ENCODE measurements at places on chromosomes 11 and 22.

- no peak for DNase-seq
Measured at GRCh38 chr11:6531267-6531752, 34.2 kb downstream of the DNHD1 start.

DNA sequence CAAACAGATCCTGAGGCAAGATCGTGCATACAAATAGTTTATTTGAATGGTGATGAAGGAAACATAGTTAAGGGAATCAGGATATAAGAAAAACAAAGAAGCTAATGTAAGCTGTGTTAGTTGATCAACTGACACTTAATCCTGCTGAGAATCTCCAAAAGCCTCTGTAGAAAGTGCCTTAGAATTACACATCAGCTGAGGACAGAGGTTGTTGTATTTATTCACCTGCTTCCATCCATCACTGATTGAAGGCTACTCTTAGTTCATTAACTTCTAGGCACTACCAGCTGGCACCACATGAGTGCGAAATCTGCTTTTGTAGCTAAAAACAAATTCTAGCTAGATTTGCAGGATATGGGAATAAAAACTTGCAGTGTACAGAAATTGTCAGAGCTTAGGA is 1082.0 kb upstream of the CNTN5 start:
- no peak for DNase-seq

GRCh38 chr22:44907765-44908737 is 101.8 kb downstream of the PHF21B start:
- DNase-seq: no peak

DNA sequence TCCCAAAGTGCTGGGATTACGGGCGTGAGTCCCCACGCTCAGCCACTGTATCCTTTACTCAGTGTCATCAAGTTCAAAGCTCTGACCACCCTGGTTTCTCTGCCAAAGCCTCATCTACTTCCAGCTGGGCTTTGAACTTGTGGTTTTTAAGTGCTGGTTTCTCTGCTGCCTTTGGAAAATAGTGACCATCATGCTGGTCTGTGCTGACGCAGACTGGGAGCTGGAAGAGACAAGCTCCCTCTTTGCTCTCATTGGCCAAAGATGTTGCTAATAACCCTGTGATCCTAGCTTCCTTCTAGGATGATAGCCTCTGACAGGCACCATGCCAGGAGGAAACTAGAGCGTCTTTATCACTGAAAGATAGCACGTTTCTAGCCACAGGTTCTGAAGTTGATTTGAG is 62.4 kb downstream of the ALX4 start:
- DNase-seq: no peak

DNA sequence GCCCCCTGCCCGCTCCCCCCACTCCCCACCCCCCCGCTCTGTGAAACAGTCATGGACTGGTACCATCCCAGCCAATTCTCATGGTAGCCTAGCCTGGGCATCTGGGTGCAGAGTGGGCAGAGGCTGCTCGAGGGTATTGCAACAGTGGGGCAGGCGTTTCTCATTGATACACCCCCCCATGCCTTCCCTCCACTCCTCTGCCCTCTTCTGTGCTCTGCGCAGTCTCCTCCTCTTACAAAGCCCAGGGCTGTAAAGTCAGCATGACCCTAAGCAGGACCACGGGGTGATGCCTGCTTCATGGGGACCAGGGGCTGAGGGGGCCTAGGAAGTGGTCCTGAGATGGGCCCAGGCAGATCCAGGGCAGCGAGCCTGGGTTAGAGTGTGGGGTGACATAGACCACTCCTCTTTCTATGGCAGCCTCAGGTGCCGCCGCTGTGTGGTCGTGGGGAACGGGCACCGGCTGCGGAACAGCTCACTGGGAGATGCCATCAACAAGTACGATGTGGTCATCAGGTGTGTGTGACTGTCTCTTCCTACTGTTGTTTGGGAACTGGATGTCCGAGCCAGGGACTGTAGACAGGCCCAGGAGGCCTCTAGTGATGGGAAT is 52.3 kb downstream of the ST3GAL4 start:
- no peak for DNase-seq

DNA sequence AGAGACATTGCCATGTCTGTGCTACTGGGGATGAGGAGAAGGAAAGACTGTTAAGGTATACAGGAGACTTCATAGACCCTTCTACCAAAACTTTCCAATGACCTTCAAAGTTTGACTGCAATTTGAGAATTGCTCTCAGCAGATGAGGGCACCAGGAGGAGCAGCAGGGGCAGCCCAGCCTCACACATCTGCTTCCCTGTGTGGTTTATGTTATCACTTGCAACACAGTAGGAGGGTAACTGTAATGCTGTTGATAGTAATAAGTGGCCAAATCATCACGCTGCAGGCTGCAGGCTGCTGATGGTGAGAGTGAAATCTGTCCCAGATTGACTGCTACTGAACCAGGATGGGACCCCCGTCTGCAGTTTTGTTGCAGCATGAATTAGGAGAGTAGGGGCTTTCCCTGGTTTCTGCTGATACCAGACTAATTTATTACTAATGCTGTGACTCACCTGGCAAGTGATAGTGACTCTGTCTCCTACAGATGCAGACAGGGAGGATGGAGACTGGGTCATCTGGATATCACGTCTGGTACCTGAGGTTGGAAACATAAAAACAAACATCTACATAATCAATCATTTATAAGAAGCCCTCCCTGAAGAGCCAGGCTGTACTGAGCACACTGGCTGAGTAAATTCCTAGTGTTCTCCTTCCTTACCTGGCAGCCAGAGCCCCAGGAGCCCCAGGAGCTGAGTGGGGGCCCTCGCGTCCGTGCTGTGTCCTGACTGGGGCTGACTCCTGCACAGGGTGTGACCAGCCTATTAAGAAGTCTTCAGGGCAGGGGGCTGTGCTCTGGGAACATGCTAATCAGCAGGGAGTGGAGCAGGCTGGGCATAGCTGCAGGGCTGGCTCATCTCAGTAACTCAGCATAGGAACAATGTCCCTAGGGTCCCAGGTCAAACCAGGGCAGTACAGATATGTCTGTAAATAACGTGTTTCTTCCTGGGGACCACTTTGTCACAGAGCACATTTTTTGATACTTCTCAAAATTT is 74.4 kb downstream of the GAB4 start:
- DNase-seq: no peak

- DNase-seq: no peak
Measured at GRCh38 chr11:62402226-62402959, 16.4 kb upstream of the SCGB1A1 start.

GRCh38 chr11:125903711-125904659 is at the start of gene DDX25:
Gene DDX25, plus strand, starts transcription at chr11:125904508. Its CDS starts 10 bp downstream, at chr11:125904518.
- no peak for DNase-seq

DNA sequence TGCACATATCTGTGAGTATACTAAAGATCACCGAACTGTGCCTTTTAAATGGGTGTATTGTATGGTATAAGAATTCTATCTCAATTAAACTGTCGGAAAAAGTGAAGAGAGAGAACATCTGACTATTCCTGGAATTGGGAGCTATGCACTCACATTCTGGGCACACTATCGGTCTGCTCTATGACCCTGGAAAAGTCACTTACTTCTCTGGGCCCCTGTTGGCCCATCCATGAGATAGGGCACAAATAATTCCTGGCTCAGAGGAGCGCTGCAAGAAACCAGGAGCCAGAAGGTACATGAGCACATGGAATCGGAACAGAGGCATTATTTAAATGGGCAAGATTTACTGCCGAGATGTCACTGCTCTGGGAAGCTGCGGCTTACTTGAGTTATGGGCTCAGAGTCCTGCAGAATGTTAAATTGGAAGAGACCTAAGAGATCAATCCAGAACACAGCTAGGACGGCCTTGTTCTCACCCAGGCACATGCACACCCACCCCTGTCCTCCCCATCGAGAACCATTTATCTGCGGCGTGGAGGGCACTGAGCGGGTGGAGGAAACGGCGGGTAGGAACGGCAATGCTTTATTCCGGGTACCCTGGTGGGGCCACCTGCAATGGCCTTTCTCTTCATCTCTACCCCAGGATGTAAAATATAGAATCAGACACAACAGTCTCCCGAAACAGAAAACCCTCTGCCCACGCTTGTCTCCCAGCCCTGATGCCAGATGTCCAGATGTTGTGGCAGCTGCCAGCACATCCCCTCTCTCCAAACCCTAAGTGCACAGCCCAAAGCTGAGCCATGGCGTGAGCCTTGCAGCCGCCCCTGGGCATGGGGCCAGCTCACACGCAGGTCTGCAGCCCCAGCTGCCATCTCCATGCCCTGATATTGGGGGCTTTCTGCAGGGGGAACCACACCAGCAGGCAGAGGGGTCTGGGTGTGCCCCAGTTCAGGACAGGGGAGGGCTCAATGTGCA is 142.4 kb downstream of the DSCAML1 start:
- no peak for DNase-seq

DNA sequence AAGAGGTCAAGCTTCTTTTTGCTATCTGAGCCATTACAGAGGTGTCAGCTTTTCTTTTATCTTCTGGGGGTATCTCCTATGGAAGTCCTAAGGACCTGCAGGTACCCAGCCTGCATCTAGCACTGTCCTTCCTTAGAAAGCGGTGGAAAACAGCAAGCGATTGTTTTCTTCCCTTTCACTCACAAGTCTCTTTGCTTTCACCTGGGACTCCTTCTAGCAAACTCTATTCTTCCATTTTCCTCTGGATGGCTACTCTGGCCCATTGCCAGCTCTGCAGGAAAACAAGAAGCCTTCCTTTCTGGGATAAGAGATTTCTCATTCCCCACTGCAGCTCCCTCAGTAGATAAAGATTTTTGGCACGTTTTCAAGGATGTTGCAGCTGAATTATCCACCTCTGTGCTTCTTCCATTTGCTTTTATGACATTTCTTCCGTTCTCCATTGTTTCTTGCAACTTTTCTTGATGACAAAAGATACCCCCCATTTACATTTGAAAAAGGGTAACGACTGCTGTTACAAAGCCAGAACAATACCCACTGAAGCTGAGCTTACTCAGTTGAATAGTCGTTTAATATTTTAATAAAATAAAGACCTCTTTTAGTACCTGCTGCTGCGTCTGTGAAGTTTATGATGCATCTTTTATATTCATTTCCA is 40.2 kb upstream of the BDNF start:
- DNase-seq: no peak

GRCh38 chr11:41997844-41998401 is 538.5 kb upstream of the LRRC4C start:
- DNase-seq: no peak

DNA sequence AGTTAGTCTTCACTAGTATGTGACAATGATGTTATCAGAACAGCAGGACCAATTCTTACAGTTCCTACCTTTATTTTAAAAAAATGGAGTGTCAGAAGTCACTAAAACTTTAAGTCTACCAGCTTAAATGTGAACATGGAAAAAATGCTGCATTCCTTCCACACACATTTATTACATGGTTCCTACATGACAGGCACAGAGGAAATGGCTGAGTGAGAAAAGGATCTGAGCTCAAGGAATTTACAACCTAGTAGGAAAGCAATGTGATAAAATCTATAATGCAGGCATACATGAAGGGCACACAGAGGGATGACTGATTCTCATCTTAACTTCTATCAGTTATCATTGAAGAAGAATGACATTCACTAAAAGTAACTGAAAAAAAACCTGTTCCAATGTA is 23.0 kb downstream of the CLDN25 start:
- no peak for DNase-seq

GRCh38 chr11:119496469-119496868 is 73.5 kb upstream of the THY1 start:
- no peak for DNase-seq

- DNase-seq: no peak
Measured at GRCh38 chr11:33187998-33188722, 26.9 kb upstream of the CSTF3 start.

DNA sequence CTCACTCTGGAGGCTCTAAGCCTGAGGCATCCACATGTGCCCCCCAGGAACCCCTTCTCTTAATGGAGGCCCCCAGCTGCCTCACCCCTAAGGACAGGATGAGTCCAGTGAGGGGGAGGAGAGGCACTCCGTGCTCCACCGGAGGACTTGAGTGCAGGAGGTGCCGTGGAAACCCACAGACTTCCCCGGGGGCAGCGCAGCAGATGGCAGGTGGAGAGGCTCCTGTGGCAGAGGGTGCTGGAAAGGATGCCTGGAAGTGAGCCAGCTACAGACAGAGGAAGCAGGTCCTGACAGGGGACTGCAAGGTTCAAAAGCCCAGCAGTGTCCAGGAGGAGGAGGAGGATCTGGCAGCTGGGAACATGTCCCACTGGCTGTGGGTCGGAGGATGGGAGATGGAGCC is 1384.0 kb downstream of the TBC1D22A start:
- DNase-seq: no peak

Data from GOT3 (cell line).